Activated effector memory CD4-positive, alpha-beta T cell treated with Interleukin-2 at 50 U/mL for 16 hours (primary cell): ENCODE measurements at places on chromosomes 12 and 14.

GRCh38 chr12:99121546-99121945 is 476.5 kb downstream of the APAF1 start:
- DNase-seq: no peak

GRCh38 chr12:106001837-106002218 is 136.9 kb downstream of the NUAK1 start:
- no peak for DNase-seq

DNA sequence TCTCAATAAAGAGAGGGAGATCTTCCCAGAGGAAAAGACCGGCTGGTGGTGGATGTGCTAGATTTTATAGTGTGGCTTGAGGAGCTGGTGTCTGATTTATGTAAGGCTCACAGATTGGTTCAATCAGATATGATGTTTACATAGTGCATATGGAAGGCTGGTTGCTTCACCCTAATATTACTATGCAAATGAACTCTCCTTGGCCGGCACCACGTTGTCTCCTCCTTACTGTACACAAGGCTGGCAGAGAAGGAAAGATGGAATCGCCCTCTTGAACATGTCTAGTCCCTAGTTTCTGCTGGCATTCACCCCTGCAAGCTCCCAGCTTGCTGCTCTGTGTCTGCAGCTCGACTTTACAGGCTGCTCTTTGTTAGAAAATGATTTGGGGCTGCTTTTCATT is 8.9 kb downstream of the FAM186A start:
- no peak for DNase-seq

DNA sequence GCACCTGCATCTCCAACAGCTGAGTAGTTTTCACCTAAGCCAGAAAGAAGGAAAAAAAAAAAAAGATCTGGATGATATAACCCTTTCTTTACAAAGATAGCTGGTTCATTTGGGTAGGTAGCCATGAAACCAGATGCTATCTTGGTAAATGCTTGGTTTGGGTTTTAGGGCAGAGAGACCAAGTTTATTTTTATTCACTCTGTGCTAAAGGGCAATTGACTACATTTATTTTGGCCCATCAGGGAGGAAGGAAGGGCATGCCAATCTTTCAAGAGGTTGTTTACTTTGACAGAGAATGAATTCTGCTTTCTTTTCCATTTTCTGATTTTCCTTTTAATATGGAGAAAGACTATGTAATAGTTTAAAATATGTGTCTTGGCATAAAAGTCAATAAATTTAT is 91.0 kb downstream of the NTN4 start:
- no peak for DNase-seq

GRCh38 chr12:7021956-7022355 is 3.7 kb upstream of the LPCAT3 start:
- DNase-seq: no peak

DNA sequence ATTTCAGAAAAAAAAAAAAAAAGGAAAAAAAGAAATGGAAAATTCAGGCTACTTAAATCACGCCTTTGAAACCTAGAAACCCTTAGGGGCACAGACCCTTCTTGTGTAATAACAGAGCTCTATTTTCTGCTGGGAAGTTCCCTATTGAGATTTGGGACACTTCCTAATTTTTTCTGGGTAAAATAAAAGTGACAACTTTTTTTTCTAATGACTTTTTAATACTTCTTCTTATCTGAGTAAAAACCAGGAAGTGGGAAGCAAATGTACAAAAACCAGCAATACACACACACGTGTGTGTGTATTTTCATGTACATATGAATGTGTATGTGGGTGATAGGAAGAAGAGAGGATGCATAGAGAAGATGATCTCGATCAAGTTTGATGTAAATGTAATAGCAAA is 35.8 kb downstream of the ETV6 start:
- no peak for DNase-seq

DNA sequence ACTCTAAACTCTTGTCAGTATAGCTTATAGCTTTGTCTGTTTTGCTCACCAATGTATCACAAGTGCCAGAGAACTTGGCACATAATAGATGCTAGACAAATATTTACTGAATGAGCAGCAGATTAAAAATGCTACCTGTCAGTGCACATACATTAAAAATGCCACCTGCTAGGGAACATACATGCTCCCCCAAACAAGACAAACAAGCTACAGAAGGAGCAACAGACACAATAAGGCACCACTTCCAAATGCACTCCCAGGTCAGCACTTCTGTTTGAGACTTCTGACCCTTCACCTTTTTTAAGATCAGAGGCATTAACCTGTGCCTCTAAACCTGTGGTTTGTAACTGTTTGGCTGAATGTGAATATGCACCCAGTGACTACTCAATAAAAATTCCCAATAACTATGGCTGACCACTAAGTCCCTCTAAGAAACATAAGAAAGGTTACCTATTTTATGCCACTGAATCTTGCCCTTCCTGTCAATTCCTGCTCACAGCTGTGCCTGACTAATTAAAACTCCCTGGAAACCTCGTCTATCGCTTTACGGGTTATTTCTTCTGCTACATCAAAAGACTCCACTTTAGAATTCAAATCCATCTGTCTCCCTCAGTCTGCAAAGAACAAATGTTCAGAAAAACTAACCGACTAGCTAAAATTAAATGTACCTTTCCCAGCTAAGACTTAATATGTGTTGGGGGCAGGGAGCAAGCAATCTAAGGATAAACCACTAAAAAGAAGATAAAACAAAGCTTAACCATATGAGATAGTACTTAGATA is 41.0 kb downstream of the HECTD4 start:
- DNase-seq: no peak

- no peak for DNase-seq
These were observed 1.8 kb downstream of the HSPB8 start for GRCh38 chr12:119180380-119181040.

GRCh38 chr14:22650960-22651521 is 6.9 kb upstream of the OR6J1 start:
- no peak for DNase-seq
